Stimulated activated CD4-positive, alpha-beta T cell treated with anti-CD3 and anti-CD28 coated beads, TNF-alpha, amount 100 ng/mL, for 1 hour (primary cell): ENCODE measurements at places on chromosomes 13 and 19.

DNA sequence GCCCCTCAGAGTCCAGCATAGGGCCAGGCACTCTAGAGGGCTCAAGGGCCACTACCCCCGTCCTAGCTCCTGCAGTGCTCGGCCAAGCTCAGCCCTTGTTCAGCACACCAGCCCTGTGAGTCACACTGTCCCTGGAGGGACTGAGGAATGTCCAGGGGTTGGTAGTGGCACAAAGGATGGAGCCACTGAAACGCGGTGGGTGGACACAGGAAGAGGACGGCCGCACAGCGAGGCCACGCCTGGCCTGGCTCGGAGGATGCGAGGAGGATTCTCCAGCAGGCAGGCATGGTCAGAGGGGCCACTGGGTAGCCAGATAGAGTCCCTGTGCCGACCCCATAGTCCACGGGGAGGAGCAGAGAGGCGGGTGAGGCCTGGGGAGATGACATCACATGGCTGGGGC is 45.7 kb downstream of the C1QTNF9 start:
- DNase-seq: no peak

DNA sequence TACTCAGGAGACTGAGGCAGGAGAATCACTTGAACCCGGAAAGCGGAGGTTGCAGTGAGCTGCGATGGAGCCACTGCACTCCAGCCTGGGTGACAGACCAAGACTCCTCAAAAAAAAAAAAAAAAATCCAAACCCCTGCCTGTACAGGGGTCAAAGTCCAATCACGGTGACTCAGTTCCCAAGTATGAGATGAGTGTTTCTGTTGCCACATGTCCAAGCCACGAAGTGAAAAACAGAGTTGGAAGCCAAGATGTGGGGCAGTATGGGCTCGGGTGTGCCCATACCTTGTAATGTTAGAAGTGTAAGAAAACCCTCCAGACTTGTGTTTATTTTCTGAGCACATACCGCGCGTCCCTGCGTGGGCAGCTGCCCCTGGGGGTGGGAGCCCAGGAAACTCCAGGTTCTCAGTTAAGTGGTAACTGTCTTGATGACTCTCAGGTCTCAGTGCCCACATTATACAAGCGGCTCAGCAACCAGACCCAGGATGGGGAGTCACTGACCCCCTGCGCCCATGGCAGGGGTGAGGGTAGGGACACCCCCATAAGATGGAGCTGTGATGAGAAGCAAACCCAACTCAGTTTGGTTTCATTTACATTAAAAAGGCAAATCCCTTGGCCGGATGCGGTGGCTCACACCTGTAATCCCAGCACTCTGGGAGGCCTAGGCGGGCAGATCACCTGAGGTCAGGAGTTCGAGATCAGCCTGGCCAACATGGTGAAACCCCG is 1.2 kb upstream of the GPX4 start:
- DNase-seq: no peak

- no peak for DNase-seq
These were observed 148.5 kb downstream of the GPC5 start for GRCh38 chr13:91546900-91547299.

GRCh38 chr13:46146898-46147297 is 35.1 kb downstream of the LCP1 start:
- DNase-seq: no peak

DNA sequence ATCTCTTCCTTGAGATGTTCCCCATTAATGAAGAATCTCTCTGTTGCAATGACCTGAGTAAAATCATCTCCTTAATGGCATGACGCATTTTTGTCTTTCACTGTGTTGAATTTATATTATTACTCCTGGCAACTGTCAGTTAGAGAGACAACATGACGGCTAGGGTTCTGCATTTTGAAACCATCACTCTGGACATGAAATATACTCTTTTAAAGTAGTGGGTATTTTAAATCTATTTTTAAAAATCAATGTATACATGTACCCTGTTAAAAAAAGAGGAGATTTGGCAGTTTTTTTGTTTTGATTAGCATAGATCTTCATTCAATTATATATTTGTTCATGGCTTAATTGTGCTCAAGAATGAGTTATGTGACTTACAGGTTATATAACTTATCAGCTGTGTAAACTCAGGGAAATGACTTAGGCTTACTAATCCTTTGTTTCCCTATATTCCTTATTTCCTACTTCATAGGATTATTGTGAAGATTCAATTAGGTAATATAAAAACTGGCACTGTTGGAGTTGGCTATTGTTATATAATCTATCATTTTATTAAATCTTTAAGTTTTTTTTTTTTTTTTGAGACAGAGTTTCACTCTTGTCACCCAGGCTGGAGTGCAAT is 632.0 kb upstream of the SPRY2 start:
- no peak for DNase-seq

DNA sequence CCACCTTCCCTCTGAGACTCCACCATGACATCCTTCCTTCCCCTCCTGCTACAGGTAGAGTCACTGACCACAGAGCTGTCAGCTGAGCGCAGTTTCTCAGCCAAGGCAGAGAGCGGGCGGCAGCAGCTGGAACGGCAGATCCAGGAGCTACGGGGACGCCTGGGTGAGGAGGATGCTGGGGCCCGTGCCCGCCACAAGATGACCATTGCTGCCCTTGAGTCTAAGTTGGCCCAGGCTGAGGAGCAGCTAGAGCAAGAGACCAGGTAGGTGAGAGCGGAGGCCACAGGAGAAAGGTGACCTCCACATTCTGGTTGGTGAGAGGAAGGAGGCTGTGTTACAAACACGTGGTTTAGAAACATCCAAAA is 27.6 kb downstream of the KCNC3 start:
- DNase-seq: no peak

- no peak for DNase-seq
These were observed 737 bp downstream of the XRCC1 start for GRCh38 chr19:43574424-43575155.

DNA sequence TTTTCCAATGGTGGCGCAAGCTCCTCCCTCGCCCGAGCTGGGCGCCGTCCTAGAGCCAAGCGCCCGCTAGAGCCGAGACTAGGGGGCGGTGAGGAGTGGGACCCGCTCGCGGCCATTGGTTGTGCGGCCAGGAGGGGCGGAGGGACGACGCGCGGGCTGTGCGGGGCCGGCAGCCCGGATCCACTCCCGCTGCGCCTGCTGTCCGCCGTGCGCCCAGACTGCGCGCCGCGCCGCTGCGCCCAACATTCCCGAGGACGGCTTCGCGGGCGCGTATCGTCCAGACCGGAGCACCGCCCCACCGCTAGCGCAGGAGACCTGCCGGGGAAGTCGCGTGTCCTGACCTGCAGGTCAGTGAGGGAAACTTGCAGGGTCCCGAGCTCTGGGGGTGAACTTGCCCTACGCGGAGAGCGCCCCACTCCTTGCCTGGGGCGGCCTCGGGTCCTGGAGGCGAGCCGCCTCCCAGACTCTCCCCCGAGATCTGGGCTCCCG is at the start of gene SERTM1:
Gene SERTM1 (plus strand): TSS at position 183 of the 489 bp plus-strand sequence. CDS start 21,059 bp downstream, outside the sequence.
- DNase-seq: no peak
